Vagina (tissue), 2 donors: ENCODE measurements at places on chromosomes 5 and 9. TPM values are rescaled to one million over a fixed set of nuclear protein-coding genes. Genes with fewer than 3 reads are reported as not detected.

DNA sequence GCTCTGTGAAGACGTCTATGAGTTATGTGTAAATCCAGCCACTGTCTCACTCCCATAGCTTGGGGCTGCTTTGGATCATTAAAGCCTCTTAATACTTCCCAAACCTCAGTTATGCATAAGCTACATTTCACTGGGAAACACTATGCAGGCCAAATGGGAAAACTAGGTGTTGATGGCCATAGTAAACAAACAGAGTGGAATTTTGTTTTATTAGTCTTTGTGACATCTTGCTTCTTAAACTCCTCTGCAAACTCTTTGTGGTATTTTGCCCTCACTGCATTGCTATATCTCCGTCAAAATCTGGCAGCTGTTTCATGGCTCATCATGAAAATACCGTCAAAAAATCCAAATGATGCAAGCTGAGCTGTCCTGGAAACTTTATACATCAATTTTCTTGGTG lies 167.2 kb upstream of the HMHB1 start:
- no peak for DNase-seq

DNA sequence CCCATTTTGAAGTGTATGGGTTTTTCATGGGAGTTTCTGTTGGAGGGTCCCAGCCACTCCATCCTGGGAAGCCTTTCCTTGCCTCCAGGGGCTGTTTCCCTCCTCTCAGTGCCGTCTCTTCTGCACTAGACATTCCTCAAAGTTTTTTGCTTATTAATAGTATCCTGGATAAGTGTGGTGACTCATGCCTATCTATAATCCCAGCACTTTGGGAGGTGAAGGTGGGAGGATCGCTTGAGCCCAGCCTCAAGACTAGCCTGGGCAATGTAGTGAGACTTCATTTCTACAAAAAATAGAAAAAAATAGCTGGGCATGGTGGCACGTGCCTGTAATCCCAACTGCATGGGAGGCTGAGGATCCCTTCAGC lies 43.1 kb downstream of the RALGPS1 start:
- DNase-seq = no peak

DNA sequence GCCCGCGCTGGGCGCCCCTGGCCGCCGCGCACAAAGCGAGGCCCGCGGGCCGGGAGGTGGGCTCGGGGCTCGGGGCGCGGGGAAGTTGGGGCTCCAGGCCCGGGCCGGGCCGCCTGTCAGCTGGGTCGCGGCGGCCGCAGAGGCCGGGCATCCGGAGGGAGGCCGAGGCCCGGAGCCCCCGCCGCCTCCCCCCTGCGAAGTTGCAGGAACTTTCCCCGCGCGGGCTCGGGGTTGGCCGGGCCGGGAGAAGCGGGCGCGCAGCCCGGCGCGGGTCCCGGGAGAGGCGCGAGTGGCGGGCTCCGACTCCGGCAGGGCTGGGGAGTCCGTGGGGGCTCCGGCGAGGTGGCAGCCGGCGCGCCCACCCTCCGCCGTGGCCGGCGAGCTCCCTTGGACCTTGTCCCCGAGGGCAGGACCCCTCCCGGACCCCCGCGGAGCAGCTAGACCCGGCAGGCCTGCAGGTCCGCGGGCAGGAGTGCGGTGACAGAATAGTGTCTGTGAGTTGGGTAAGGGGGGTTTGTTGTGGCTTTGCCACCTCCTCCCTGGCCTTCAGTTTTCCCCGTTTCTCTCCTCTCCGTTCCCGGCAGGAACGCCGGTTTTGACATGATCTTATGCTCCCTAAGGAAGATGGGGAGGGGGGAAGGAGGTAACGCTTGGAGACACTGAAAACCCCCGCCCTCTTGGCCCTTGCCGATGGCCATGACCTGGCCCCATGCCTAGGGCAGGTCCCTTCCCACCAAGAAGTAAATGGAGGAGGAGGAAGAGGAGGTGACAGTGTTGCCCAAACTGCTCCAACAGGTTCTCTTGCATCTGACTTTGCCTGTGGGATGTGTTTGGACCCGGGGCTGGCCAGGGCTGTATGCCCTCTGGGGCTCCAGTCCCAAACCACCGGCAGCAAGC lies 942 bp downstream of the PHF2 start:
- DNase-seq = peak; percentile 88

- DNase-seq = no peak
Measured at GRCh38 chr5:144060598-144060997, 109.9 kb downstream of the YIPF5 start.

DNA sequence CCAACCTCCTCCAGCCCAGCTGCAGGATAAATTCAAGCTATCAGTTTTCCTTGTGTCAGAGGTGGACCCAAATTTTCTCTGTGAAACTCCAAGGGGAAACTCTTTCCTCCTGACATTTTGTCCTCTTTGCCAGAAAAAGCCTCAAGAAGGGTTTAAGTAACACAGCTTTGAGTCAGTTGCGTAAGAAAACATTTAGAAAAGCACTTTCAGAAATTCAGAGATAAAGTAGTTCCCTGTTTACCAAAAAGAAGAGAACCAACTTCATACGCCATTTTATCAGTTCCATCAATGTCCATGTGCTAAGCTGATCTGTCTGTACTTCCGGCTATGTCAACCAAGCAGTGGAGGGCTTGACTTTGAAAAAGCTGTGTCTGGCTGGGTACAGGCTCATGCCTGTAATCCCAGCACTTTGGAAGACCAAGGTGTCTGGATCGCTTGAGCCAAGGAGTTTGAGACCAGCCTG lies 19.9 kb upstream of the SUSD1 start:
- no peak for DNase-seq

DNA sequence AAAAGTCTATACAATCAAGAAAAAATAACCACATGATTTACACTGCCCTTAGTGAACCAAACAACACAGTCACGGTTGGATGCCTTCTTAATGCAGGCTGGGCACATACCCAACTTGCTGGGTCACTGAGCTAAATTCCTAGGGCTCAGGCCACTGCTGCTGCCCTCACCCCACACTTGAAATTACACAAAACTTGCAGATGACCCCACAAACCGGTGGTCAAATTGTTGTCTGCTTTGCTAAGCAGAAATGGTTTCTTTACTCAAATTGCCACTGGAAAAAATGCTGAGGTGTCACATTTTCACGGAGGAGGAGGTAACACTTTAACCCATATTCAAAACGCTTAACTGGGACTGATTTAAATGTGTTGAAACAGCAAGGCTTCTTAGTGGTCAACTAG lies 62.4 kb downstream of the HMHB1 start:
- DNase-seq = no peak

GRCh38 chr5:36882250-36882649 lies 5.7 kb downstream of the NIPBL start:
- no peak for DNase-seq

DNA sequence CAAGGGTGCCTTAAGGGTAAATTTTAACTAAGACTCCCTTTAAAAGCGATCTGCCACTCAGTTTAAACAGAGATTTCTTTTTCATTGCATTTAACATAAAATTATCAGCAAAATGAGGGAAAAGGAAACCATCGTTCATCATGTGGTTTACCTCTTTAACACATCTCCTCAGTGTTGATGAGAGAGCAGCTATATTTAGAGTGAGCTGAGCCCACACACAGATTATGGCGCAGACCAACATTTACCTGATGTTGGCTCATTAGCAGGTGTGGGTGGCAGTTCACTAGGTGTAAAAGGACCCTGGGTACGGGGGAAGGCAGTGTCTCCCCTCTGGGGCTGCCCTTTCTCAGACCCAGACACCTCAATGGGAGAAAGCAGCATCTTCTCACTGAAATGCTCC lies 149.8 kb downstream of the ENTREP1 start:
- DNase-seq = no peak

GRCh38 chr9:119868694-119869093 lies 499.5 kb upstream of the BRINP1 start:
- no peak for DNase-seq

GRCh38 chr9:111683392-111683791 lies 22.0 kb downstream of the GNG10 start:
- DNase-seq = no peak

DNA sequence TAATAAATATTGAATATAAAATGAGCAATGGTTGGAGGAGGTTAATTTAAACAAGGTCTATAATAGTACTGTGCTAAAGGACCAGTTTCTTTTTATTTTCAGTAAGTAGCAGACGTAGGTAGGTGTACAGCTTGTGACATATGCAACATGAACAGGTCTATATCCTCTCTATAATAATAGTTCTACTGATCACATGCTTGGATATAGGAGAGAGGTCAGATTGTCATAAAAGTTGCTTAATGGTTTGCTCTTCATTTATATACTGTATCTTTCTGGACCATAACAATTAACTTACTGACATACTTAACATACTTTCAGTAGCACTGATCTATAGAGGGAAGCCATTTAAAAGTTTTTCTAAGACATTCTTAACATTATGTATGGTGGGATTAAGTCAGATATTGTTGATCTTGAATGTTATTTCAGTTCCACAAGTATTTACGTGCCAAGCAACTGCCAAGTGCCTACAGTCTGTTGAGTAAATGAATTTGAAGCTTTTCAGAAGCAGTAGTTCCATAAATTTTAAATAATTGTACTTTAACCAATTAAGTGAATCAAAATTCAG lies 68.0 kb downstream of the DENND4C start:
- no peak for DNase-seq

GRCh38 chr9:4741365-4742089 lies 525 bp upstream of the AK3 start:
- DNase-seq = peak; percentile 88

- no peak for DNase-seq
Measured at GRCh38 chr5:73867345-73868335, 241.6 kb downstream of the ARHGEF28 start.

GRCh38 chr5:149824120-149824519 lies 94.0 kb downstream of the PPARGC1B start:
- no peak for DNase-seq

GRCh38 chr9:2758162-2758897 lies 41.0 kb downstream of the KCNV2 start:
- DNase-seq = no peak

GRCh38 chr9:92882276-92882675 lies 4.4 kb upstream of the ZNF484 start:
- no peak for DNase-seq

GRCh38 chr5:178774446-178774845 lies 44.0 kb upstream of the ZNF354A start:
- DNase-seq = no peak

- DNase-seq = no peak
Measured at GRCh38 chr5:59522201-59522831, 371.2 kb downstream of the PDE4D start.

GRCh38 chr5:116719106-116719505 lies 144.5 kb upstream of the SEMA6A start:
- DNase-seq = no peak

DNA sequence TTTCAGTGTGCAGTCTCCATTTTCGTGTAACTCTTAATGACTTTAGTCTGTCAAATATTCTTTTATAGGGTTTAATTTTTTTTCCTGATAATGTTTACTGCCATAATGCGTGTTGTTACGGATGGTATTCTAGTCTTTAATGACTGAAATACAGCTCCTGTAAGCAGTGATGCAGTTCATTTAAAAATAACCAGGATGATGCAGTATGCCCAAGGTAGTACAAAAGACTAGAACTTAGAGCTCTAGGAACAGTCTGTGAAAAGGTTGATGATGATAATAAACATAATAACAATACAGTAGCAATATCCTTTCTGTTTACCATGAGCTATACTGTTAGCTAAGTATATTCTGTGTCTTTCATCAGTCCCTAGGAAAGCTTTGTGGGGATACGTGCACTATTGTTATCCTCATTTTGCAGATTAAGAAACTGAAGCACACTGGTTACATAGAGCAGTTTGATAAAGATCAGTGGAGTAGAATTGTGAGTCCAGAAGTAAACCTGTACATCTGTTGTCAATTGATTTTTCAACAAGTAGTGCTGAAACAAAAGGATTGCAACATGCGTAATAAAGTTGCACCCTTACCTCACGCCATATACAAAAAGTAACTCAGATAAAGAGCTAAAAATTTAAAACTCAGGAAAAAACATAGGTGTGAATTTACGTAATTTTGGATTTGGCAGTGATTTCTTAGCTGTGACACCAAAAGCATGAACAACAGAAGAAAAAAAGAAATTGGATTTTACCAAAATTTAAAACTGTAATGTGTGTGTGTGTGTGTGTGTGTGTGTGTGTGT lies 64.5 kb downstream of the MTREX start:
- no peak for DNase-seq

GRCh38 chr5:1479581-1480188 lies 34.4 kb upstream of the SLC6A3 start:
- DNase-seq = no peak

DNA sequence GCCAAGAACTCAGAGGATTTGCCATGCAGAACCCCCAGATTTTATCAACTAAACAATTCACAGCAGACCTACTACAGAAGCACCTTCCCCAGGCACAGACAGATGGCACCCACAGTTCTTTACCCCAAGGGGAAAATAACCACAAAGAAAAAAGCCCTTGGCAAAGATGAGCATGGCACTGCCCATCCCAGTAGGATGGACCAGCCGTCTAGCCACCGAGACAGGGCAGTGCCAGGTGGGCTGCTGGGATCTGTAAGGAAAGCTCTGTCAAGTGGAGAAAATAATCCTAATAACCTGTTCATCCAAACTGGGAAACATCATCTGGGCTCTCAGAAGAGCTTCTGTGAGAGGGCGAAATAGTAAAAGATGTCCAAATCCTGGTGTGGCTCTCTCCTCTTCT lies 130.0 kb downstream of the COL23A1 start:
- DNase-seq = peak; percentile 43

- no peak for DNase-seq
Measured at GRCh38 chr5:116529615-116530014, 45.0 kb downstream of the SEMA6A start.

- no peak for DNase-seq
Measured at GRCh38 chr5:11898-12297, 80.1 kb upstream of the PLEKHG4B start.

- DNase-seq = peak; percentile 88
Measured at GRCh38 chr5:2006971-2007291, 124.2 kb upstream of the IRX4 start.

DNA sequence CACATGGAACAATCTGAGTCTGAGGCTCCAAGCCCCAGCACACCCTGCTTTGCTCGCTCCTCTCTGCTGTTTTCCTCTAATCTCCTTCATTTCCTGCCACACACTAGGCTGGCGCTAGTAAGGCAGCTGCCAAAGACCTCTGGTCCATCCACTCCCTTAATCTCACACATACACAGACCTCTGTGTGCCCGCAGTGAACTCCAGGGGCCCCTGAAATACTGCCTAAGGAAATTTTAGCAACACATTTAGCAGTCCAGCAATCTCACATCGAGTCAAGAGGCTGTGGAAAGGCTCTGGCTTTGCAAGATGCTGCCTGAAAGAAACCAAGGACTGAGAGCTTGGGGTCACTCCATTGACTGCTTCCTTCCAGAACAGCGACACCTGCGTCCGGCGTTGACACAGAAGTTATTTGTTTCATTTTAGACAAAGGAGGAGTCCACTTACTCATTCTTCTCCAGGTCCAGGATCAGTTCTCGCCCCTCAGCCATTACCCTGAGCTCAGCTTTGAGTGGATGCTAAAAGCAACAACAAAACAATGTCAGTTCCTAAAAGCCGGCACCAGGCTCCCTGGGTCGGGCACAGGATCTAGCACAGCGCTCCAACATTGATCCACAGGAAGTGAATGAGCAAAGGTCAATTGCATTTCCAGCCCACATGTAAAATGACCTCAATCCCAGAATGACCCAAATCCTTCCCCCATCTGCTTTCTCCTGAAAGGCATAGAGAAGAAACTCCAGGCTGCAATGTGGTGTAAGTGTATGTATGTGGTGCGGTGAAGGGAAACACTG lies 11.5 kb downstream of the ADAM19 start:
- peak; percentile 82 for DNase-seq

The CDH10 gene
- 0.74 TPM for total RNA-seq

The C8G gene
- total RNA-seq = not detected

The GLRA1 gene
- total RNA-seq = not detected

The TICAM2 gene
- 0.98 TPM for total RNA-seq

The TENT4A gene
- total RNA-seq = 38.1 TPM

The PPWD1 gene
- 57.0 TPM for total RNA-seq

The ANKRD18A gene
- 1.5 TPM for total RNA-seq

The PCDHB13 gene
- 3.7 TPM for total RNA-seq

The NR2F1-AS1 gene
- total RNA-seq = 22.3 TPM
